Dermis lymphatic vessel endothelial cell (primary cell): ENCODE measurements at places on chromosomes 7 and 10. TPM values are rescaled to one million over a fixed set of nuclear protein-coding genes. Genes with fewer than 3 reads are reported as not detected.

RELN gene
- 1,060 and 1,696 TPM in 2 replicates for total RNA-seq

TLX1 gene
- not detected in 2 replicates for total RNA-seq

SFRP4 gene
- total RNA-seq: under 0.01 TPM in 1 of 2 replicates, not detected in the other

ABCB1 gene
- 0.26 and 0.87 TPM in 2 replicates for total RNA-seq

TBC1D12 gene
- total RNA-seq: 18.3 and 21.0 TPM in 2 replicates

MSMB gene
- total RNA-seq: not detected in 2 replicates

ANK3 gene
- 0.11 and 0.17 TPM in 2 replicates for total RNA-seq

FAM237B gene
- total RNA-seq: not detected in 2 replicates

KBTBD2 gene
- 72.8 and 109 TPM in 2 replicates for total RNA-seq

NPTX2 gene
- total RNA-seq: 2.6 and 18.9 TPM in 2 replicates

DLX6 gene
- total RNA-seq: not detected in 2 replicates

HTRA1 gene
- 43.1 and 63.7 TPM in 2 replicates for total RNA-seq

ANKRD30A gene
- not detected in 2 replicates for total RNA-seq

HABP2 gene
- 0.09 and 0.22 TPM in 2 replicates for total RNA-seq

NUTM2B gene
- total RNA-seq: 0.26 and 0.33 TPM in 2 replicates

GDF2 gene
- not detected in 2 replicates for total RNA-seq

CALML5 gene
- not detected in 2 replicates for total RNA-seq

TMEM140 gene
- total RNA-seq: 35.5 and 45.4 TPM in 2 replicates

NEUROG3 gene
- total RNA-seq: not detected in 2 replicates

SLC26A5 gene
- 1.5 and 2.3 TPM in 2 replicates for total RNA-seq

CREB5 gene
- 2.1 and 8.1 TPM in 2 replicates for total RNA-seq

CDH23 gene
- under 0.01 TPM in 2 replicates for total RNA-seq

PLXNA4 gene
- total RNA-seq: 5.3 and 30.2 TPM in 2 replicates

NEBL gene
- 0.22 and 0.26 TPM in 2 replicates for total RNA-seq

BAG3 gene
- 3.9 and 5.2 TPM in 2 replicates for total RNA-seq

PROSER2 gene
- 4.0 and 8.0 TPM in 2 replicates for total RNA-seq

FAM25G gene
- not detected in 2 replicates for total RNA-seq

TBX20 gene
- total RNA-seq: not detected in 2 replicates

SHTN1 gene
- total RNA-seq: 0.65 and 2.1 TPM in 2 replicates
